ENCODE measurements at places on chromosomes 11 and 22. TPM values are rescaled to one million over a fixed set of nuclear protein-coding genes. Genes with fewer than 3 reads are reported as not detected.

Gene KDM4E
- not detected for total RNA-seq

Gene MB
- 6.7 TPM for total RNA-seq

Gene SELENOH
- 107 TPM for total RNA-seq

Gene INS
- not detected for total RNA-seq

Gene TSGA10IP
- not detected for total RNA-seq

Gene TRPC6
- total RNA-seq = 0.74 TPM

Gene KRTAP5-11
- not detected for total RNA-seq

Gene KCNK7
- 1.0 TPM for total RNA-seq

Gene PSMC3
- total RNA-seq = 196 TPM

Gene NLRP10
- total RNA-seq = not detected

Gene MTCH2
- 132 TPM for total RNA-seq

Gene GNB1L
- 19.2 TPM for total RNA-seq

Gene SLC7A4
- total RNA-seq = not detected

Gene TAF6L
- total RNA-seq = 16.0 TPM

Gene MPZL3
- 0.29 TPM for total RNA-seq

Gene KMT2A
- 12.9 TPM for total RNA-seq

Gene MMP1
- total RNA-seq = 0.84 TPM

Gene OR5P2
- not detected for total RNA-seq

Gene POLR2L
- 674 TPM for total RNA-seq

Gene RTL10
- total RNA-seq = 8.8 TPM

Gene AQP11
- 2.7 TPM for total RNA-seq

Gene SLC15A3
- not detected for total RNA-seq

Gene PATE4
- not detected for total RNA-seq

Gene PANX1
- total RNA-seq = 17.9 TPM

Gene FIBIN
- not detected for total RNA-seq

All from A549 treated with CORT108297 at 1 μM for 4 hours (cell line).